Activated CD8-positive, alpha-beta memory T cell treated with anti-CD3 and anti-CD28 coated beads for 4 hours (primary cell): ENCODE measurements at places on chromosomes 4 and X.

GRCh38 chr4:108893468-108893867 lies 130.6 kb upstream of the ETNPPL start:
- no peak for DNase-seq

DNA sequence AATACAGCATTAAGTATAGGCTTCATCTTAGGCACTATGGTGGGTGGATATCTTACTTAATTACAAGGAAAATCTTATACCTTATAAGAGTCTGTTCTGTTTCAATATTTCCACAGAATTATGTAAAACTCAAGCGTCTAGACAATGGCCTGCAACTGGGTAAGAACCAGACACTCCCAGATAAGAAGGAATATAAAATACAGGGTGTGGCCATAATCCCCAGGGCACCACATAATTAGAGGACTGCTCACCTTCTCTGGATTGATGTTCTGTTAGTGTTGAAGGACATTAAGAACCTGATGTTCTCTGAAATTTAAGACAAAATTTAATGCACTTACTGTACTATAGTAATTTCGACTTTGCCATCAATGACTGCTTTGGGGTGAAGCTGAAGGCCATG lies 198.2 kb upstream of the ARSJ start:
- no peak for DNase-seq

DNA sequence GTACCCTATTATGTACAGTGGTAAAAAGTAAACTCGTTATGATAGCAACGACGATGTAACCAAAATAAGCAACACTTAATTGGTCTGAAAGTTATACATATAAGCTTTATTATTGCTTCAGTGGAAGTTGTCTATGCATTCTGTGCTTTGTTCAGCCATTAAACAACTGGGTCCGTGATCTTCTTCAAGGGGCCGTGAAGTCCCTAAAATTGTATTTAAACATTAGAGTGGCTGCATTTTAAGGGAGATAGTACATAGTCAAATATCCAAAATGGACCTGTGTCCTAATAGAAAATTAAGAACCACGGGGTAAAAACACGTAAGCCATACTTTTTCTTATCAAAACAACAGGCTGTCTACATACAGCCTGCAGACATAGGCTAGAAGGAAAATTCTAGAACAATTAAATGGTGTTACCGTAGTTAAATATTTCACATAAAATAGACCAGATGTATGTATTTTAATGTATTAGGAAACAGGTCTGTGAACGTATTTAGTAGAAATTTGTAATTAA lies 2.1 kb downstream of the GUCY1A1 start:
- DNase-seq = no peak

DNA sequence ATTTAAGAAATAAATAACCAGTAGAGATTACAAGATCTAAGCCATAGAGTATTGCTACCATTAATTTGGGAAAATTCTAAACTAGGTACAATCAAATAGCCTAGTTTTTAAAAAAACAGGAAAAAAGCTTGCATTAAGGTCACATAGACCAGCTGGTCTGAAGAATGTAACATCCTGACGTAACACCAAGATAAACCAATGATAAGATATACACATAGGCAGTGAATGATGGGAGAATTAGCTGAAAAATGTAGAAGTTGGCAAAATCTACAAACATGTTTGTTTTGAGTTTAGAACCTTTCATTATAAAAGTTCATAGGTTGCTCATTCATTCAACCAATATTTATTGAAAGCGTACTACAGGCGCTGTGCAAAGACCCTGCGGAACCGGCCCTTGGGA lies 120.0 kb downstream of the SH3RF1 start:
- DNase-seq = no peak

DNA sequence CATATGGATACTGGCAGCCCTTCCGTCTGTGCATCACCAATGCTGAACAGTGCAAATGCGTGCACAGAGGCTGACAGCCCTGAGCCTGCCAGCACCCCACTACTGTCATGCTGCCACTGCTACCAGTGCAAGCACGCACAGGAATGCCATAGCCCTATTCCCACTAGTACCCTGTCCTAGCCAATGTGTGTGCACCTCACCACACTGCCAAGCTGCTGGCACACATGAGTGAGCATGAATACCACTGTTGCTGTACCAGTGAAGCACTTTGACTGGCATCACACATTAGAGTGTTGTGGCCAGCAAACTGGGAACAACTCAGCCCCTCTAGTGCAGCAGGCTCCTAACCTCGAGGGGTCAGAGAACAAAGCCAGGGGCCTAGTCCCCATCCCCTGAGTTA lies 102.9 kb upstream of the PCDH10 start:
- no peak for DNase-seq
